ENCODE measurements at places on chromosomes 13 and 19.
A peak's percentile ranks its signal among the peaks of the same experiment; 100 is the strongest.

- DNase-seq: no peak
These were observed 6.2 kb upstream of the SCN1B start for GRCh38 chr19:35024095-35024494.

GRCh38 chr13:84980571-84980970 lies 818.6 kb downstream of the SLITRK6 start:
- DNase-seq: no peak

GRCh38 chr13:45782327-45783045 lies 69.1 kb downstream of the SIAH3 start:
- DNase-seq: no peak

DNA sequence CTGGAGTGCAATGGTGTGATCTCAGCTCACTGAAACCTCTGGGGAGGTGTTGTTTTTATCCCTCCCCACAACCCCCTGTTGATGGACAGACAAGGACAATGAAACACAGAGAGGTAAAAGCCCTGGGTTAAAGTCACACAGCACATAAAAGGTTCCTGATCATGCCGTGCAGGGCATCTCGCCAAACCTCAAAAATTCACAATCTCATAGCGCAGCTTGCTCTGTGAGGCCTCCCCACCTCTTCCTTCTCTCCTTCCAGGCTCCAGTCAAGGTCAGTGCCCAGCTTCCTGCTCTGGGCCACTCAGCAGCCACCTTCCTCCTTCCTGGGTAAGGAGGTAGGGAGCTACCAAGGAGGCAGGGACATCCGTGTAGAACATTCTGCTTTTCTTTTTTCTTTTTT lies 2.3 kb downstream of the FUT2 start:
- DNase-seq: no peak

DNA sequence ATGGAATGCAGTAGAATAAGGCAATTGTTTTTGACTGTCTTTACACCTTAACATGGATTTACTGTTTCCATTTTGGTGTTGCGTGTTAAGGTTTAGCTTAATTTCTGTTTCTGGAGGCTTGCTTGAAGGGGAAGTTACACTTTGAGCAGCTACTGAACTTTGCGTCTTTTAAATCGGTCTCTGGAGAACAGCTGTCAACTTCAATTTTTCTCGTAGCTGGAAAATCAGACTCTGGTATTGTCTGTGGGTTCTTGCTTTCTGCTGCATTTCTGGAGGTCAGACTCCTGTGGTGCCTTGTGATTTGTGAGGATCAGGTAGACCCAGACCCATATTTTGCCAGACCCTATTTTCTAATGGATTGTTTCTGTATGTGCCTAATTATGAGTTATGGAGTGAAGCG lies 146.7 kb downstream of the ATP8A2 start:
- DNase-seq: no peak

DNA sequence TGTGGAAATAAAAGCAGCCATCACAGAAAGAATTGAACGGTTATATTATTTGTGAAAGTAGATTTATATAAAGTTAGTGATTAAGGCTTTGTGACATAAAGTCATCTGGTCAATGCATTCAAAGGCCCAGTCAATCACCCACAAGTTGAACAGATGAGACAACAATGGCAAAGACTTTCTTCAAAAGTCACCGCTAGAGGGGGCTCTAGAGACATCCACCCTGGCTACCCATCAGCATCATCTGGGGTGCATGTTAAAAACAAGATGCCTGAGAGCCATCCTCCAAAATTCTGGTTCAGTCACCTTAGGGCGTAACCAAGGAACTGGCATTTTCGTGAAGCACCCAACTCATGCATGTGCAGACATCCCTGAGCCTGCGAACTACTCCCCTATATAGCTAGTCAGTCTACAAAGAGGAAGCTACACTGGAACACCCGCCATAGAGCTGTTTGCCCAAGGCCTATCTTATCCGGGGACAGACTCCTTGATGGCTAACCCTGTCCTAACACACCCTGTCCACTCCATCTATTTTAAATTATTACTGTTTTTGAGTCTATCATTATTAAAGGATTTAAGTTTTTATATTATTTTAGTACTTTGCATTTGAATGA lies 970.5 kb downstream of the UQCRFS1 start:
- no peak for DNase-seq

DNA sequence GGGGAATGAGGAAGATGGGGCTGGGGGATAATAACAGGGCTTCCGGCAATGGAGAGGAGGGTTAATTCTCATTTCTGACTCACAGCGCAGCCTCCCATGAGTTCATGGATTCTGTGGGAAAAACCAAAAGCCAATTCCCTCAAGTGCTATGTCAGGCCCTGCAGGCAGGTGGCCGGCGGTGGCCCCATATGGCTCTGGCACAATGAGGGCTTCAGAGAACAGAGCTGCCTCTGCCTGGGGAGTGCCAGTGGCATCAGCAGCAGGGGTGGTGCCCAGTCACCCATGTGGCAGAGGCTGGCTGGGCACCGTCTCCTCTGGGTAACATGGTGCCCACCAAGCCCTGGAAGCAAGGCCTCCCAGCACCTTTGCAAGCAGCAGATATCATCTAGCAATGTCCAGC lies 69.1 kb downstream of the ALOX5AP start:
- no peak for DNase-seq

DNA sequence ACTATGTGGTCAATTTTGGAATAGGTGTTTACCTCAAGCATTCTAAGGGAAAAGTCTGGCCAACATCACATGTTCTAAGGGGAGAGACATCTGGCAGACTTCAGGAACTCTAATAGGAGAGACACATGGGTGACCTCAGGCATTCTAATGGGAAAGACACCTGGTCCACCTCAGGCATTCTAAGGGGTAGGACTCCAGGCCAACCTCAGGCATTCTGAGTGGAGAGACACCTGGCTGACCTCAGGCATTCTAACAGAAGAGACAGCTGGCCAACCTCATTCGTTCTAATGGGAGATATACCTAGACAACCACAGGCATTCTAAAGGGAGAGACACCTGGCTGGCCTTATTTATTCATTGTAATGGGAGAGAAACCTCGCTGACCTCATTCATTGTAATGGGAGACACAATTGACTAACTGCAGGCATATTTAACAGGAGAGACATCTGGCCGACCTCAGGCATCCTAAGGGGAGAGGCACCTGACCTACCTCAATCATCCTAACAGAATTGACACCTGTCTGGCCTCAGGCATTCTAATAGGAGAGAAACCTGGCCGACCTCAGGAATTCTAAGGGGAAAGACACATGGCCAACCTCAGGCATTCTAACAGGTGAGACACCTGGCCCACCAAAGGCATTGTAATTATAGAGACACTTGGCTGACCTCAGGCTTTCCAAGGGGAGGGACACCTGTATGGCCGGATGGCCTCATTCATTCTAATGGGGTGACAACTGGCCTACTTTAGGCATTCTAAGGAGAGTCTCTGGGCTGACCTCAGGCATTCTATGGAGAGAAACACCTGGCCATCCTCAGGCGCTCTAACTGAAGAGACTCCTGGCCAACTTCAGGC lies 1346.8 kb downstream of the UQCRFS1 start:
- no peak for DNase-seq

GRCh38 chr13:99176309-99177276 lies 24.1 kb upstream of the UBAC2 start:
- peak; percentile 80 for DNase-seq

GRCh38 chr19:9865732-9866501 lies 30.8 kb downstream of the PIN1 start:
- no peak for DNase-seq

DNA sequence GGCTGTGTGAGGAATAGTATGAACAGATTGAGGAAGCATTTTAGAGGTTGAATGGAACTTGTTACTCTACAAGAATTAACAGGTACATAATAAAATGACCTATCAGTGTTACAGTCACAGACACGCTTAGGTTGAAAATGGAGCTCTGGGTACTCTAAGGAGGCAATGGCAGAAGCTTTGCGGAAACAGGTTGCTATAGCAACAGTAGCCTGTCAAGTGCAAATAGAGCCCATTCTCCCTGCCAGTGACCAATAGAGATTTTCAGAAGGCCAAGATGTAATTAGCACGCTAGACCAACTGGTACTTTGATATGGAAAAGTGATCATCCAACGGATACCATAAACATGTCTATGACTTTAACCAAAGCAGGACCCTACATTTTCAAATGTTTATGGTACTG lies 148.5 kb upstream of the FREM2 start:
- DNase-seq: no peak

- no peak for DNase-seq
These were observed 176.7 kb downstream of the URI1 start for GRCh38 chr19:30118760-30119159.

DNA sequence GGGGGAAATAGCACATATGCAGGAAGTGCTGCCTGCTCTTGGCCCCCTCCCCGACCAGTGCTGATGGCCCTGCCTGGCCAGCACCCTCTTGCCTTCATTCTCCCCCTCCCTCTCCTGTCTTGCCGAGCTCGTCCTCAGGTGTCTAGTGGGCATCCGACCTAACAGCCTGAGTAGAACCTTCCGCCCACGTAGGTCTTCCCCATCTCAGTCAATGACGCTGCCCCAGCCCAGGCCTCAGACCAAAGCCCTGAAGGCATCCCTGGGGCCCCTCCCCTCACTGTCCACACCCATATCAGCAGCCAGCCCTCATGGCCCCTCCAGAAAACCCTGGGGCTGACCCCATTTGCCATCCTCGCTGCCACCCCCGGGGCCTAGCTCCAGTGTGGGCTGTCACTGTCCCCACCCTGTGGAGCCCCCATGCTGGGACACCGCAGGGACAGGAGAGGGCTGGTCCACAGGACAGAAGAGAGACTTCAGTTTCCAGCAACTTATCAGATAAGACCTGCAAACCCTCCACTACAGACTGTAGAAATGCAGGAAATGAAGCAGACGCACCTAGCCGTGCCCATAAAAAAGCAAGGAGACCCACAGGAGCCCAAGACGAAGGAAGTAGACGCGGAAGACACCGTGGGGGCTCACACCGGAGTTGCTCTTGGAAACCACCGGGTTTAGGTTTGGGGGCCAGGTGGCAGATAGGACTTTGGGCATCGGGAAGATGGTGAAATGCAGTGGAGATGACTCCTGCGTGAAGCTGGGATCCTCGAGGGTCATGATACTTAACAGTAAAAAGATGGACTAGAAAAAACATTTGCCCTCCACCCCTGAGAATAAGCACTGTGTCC lies 38.3 kb downstream of the AP1M1 start:
- DNase-seq: no peak

DNA sequence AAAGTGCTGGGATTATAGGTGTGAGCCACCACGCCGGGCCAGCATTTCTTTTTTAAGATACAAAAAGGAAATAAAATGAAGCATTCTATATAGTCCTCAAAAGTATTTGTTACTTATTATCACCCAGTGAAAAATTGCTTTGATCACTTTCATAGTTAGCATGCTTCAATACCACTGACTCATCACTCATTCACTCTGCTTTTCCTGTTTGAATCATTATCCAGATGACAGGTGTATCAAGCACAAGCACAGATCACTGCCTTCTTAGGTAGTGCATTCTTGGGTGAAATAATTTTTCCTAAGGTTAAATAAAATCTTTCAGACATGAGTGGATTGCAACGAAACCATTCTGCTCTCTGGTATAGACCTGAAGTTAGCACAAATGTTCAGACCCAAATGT lies 35.8 kb upstream of the SPART start:
- DNase-seq: no peak

GRCh38 chr13:43425234-43425633 lies 361.5 kb downstream of the ENOX1 start:
- no peak for DNase-seq

DNA sequence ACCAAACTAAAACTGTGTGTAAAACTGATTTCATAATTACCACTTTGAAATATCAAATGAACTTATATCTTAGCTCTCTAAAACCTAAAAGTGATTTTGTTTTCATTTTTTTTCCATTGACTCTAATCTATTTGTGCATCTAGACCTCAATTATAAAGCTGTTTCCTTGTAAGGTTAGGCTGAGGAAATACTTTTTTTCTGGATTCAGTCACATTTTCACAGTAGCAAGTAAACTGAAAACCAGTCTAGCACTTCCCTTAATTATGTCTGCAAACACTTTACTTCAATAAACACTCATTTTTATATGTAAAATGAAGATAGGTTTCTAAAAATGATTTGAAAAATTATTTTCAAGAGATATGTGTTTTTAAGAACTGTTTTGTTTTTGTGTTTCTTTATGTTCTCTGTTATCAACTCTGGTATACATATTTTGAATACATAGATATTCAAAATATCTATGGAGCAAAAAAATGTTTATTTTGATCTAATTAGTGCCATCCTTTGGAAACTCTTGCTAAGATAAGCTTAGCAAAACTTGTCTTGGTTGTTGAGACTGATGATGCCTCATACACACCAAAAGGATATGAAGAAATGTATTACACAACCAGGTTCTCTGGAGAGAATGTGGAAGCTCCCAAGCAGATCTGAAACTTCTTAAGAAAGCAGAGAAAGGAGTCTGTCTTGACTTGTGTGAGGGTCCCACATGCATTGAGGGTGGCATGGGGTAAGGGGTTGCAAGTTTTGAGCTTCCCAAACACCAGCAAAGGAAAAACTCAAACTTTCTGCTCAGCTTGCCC lies 1887.4 kb downstream of the PCDH9 start:
- DNase-seq: no peak

DNA sequence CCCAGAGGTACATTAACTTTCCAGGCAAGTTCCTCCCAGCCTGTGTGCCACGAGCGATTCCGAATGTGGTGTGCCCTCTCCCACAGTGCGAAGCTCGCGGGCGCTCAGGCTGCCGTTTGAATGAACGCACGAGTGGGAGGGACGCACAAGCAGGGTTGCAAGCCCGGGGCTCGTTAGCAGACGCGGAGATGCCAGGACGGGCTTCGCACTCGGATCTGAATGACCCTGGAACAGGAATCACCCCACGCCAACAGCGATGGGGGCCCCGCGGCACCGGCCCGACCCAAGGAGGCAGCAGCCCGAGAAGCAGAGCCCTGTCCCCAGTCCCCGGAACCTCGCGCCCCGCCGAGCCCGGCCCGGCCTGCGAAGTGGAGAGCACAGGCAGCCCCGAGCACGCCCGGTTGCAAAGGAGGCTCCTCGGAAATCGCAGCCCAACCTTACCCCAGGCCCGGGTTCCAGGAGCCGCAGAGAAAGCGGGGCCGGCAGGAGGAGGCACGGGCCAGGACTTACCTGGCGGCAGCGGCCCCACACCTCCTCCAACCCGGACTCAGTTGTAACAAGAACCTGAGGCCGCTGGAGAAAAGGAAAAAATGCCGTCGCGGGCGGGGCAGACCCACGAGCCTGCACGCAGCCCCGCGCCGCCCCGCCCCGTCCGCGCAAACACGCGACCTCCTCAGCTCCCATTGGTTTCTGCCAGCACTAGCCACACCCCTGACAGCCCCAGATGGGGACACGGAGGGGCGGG lies at the start of gene SLC25A30:
Gene SLC25A30 (minus strand): TSS at position 584 of the 745 bp plus-strand sequence. CDS start 6,948 bp downstream, outside the sequence.
- DNase-seq: peak; percentile 93

DNA sequence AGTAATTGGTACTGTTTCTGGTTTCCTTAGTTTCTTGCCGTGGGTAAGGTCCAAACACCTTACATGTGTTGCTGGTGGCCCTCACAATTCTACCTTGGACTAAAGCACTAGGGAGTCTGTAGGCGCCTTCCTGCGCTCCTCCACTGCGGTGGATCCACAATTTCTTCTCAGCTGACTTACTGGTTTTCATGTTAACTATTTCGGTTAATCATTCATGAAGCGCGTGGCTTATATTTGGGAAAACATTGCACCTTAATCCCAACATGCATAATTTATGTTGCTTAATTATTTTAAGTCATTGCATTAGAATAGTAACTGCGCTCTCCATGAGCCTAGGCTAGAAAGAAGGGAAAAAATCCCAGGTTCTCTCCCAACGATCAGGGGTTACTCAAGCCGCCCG lies 37.7 kb downstream of the ARHGEF7 start:
- no peak for DNase-seq

All from right forelimb (tissue), 1 donor.